ENCODE measurements at places on chromosomes 13 and 19. TPM values are rescaled to one million over a fixed set of nuclear protein-coding genes. Genes with fewer than 3 reads are reported as not detected.

Gene KCNC3
- total RNA-seq, result 7.2 TPM

Gene GSX1
- total RNA-seq, result not detected

GRCh38 chr13:51101636-51102235, 9.3 kb downstream of the C13orf42 start:
- no peak for DNase-seq

GRCh38 chr13:111241006-111241755, 79.3 kb upstream of the TEX29 start:
- DNase-seq, result peak; percentile 45

DNA sequence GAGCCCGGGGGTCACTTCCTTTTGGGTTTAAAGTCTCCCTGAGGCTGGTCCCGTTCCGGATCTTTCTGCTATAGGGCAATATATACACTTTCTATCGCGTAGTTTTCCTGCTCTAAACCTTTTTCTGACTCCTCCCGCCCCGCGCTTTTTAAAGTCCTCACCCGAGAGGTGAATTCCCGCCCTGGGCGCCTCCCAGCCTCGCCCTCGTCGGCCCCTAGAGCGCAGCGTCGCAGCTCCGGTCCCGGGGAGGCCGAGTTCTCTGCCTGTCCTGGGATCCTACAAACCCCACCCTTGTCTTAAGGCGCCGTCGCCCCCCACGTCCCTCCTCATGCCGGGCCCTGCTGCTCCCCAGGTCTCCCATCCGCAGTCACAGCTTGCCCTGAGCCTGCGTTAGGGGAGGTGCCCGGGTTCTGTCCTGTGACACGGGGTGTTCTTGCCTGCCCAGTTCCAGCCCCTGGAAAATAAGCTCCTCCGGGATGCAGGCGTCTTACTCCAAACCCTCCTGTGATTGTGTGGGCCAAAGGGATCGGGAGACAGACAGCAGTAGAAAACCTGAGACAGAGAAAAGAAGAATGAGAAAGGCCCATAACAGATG, 491 bp downstream of the ZNF525 start:
- no peak for DNase-seq
